ENCODE measurements at places on chromosomes 7 and 10. TPM values are rescaled to one million over a fixed set of nuclear protein-coding genes. Genes with fewer than 3 reads are reported as not detected.

Gene PSD
- not detected for total RNA-seq

Gene CREB5
- total RNA-seq: 143 TPM

- DNase-seq: no peak
Observed at GRCh38 chr7:33554576-33554975, 350.8 kb upstream of the BMPER start.

DNA sequence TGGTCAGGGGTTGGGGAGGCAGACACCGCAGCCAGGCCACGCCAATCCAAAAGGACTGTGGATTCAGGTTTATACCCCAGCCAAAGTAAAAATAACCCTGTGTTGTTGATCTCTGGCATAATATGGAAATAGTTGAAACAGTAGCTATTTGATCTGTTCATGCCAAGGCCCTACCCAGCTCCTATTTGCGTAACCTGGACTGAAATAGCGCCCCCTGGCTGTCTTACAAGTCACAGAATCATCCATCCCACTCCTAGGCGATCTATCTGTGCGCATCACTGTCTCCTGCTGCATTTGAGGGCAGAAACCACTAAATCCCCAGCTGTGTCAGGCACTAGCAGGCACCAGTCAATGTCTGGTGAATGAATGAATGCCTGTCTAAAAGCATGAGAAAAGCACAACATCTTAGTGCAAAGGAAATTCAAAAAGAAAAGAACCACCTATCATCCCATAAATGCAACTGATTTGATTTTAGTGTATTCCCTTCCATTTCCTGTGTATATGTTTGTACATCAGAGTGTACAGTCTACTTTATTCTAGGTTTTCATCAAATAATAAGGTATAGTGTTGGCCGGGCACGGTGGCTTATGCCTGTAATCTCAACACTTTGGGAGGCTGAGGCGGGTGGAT lies 160.0 kb downstream of the SLIT1 start:
- no peak for DNase-seq

- no peak for DNase-seq
Observed at GRCh38 chr10:124386186-124387077, 32.3 kb downstream of the OAT start.

DNA sequence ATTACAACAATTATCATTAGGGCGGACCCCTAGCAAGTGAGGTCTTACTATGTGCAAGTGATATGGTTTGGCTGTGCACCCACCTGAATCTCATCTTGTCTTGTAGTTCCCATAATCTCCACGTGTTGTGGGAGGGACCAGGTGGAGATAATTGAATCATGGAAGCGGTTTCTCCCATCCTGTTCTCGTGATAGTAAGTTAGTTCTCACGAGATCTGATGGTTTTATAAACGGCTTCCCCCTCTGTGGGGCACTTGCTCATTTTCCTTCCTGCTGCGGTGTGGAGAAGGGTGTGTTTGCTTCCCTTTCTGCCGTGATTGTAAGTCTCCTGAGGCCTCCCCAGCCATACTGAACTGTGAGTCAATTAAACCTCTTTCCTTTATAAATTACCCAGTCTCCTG lies 96.1 kb upstream of the CDK6 start:
- DNase-seq: no peak

- DNase-seq: no peak
Observed at GRCh38 chr7:17195576-17195975, 102.9 kb upstream of the AHR start.

Gene SH2D4B
- not detected for total RNA-seq

Gene ZPBP
- total RNA-seq: not detected

Gene CTTNBP2
- 3.0 TPM for total RNA-seq

- no peak for DNase-seq
Observed at GRCh38 chr10:11118686-11119085, 101.0 kb downstream of the CELF2 start.

DNA sequence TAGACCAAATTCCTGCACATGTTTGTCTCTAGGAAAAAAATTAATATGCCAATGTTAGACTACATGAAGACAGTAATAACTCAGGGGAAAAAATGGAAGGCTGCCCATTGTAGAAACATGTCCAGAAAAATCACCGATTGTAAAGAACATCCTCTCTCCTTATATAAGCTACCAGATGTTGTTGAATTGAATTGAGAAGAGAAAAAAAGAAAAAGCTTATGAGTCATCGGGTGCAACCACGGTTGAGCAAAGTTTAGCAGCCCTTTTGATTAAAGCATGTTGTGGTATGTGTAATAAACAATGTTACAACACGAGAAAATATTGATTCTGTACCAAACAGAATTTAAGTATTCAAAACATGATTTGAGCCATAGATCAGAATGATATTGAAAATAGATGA lies 102.3 kb upstream of the ARHGAP21 start:
- no peak for DNase-seq

DNA sequence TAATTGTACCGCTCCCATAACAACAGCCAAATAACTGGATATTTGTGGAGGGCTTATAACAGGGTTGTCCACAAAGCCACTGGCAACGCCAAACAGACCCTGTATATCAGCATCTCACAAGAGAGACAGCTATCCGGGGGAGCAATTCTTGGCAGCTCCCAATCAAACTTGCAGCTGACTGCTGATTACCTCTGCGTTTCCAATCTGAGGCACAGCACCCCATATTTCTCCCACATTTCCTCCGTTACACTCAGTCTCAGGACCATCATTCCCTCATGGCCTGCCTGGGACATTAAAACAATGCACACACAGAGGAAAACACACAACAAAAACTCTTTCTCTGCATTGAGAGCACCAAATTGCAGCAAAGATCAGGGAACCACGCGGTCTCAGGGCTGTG lies 67.8 kb upstream of the SDK1 start:
- no peak for DNase-seq

- no peak for DNase-seq
Observed at GRCh38 chr7:131640686-131641085, 84.3 kb upstream of the PODXL start.

- no peak for DNase-seq
Observed at GRCh38 chr7:101435461-101436220, 73.0 kb downstream of the COL26A1 start.

- no peak for DNase-seq
Observed at GRCh38 chr10:8035006-8035640, 19.4 kb upstream of the GATA3 start.

- no peak for DNase-seq
Observed at GRCh38 chr7:151844071-151844824, 32.7 kb downstream of the PRKAG2 start.

Gene TMEM120A
- total RNA-seq: 24.2 TPM

Gene NUTM2A
- total RNA-seq: 0.11 TPM

DNA sequence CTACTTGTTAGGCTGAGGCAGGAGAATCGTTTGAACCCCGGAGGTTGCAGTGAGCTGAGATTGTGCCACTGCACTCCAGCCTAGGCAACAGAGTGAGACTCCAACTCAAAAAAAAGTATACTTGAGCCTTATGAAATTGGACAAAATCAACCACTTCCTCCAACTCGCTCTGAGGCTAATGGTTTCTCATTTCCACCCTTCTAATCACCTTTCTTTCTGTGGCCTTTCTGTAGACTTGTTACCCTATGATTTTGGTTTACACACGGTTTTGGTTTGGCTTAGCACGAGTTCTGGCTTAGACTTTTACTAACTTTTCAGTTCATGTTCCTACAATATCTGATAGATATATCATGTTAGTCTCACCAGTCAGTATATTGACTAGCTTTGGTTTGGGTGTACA lies 152.0 kb downstream of the PHTF2 start:
- no peak for DNase-seq

DNA sequence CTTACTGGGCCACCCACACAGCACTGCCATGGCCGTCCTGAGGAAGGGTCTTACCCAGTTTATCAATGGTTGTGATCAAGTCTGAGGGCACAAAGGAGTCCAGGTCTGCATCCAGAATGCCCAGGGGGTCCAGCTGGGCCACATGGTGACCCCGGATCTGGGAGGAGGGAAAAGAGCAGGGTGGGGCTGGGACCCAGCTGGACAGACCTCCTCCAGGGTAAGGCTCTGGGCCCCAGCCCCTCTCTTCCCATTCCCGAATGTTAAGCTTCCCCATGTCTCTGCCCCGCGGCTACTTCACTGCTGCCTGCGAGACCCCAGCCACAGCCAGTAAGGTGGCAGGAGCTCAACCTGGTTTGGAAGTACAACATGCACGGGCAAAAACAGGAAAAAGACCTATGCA lies 9.5 kb downstream of the OGDHL start:
- DNase-seq: peak; percentile 47
